NCI-H460 (cell line): ENCODE measurements at places on chromosomes 1 and 21.

DNA sequence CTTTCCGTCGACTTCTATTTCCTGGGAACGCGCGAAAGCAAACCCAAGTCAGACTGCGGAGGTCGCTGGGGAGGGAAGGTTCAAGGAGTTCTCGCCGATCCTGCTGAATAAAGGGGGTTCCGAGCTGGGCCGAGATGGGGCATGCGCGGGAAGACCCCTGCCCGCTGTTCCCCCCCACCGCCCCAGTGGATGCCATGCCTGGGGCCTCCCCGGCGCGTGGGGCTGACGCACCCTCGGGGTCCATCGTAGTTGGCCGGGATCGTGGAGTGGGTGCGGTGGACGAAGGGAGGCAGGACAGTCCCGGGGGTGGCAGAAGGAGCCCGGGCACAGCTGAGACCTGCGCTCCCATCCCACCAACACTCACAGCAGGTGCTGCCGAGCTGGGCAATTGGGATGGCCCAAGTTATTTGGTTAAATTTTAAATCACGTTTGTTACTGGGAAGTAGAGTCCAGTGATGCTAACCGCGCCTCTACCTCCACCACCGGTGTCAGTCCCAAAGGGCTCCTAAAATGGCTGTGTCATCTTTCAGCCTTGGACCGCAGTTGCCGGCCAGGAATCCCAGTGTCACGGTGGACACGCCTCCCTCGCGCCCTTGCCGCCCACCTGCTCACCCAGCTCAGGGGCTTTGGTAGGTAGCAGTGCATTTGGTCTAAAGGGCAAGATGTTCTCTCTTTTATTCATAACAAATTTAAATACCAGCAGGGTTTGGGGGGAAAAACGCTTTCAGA lies 801 bp downstream of the MX1 start:
- no peak for DNase-seq

DNA sequence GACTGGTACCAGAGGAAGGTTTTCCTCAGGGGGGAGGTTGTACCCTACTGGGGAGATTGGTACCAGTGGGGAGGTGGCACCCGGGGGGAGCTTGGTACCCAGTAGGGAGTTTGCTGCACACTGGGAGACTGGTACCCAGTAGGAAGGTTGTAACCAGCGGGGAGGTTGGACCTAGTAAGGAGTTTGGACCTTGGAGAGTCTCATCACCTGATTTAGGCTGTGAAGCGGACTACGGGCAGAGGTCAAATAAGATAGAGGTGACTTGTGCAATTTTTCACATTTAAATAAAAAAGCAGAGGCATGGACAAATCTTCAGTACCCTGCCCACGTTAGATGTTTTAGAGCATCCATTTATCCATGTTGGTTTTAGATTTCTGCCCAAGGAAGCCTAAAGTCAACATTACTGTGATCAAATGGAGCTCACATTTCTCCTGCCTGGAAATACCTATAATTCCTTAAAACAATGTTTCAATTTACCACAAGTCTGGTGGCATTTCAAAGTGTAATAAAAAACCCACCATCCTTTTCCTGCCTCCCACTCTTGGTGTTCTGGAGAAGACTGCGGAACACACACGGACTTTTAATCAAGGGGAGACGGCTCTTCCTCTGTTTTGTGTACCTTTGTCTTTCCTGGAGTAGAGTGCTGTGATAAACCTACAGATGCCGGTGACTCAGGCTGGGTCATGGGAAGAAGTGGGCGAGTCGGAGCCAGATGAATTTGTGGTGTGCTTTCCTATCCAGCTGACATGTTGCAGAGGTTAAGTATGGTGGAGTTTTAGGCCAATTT lies 36.2 kb upstream of the MRPS6 start:
- DNase-seq = no peak

- DNase-seq = no peak
Observed at GRCh38 chr1:156664767-156665411, 12.3 kb downstream of the NES start.

GRCh38 chr1:1157914-1158710 lies 15.6 kb upstream of the TTLL10 start:
- peak; percentile 12 for DNase-seq

DNA sequence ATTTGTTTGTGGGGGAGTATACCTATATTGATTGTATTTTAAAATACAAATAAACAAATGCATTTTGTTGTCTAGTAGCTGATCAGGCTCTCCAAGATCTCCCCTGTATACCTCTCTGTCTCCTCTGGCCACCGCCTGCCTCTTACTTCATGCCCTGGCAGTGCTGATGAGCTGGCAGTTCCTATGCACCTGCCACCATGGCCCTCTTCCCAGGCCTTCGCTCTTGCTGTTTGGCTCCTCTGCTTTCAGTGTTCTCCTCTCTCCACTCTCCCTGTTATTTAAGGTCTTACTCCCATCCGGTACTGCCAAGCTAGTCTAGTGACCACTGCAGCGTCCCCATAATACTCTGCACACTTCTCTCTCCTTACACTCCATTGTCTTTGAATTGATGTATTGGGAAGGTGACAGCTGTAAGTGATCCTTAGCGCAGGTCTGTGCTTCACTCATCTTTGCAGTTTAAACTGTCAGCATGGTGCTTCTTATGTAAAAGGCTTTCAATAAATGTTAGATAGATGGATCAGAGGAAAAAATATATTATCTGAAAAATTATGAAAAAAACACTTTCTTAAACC lies 88.1 kb upstream of the ATP1A1 start:
- no peak for DNase-seq
